ENCODE measurements at places on chromosomes 12 and 14. TPM values are rescaled to one million over a fixed set of nuclear protein-coding genes. Genes with fewer than 3 reads are reported as not detected.
A peak's percentile ranks its signal among the peaks of the same experiment; 100 is the strongest.

GRCh38 chr12:55762646-55763045 is 19.7 kb downstream of the GDF11 start:
- H3K4me3 ChIP-seq = no peak overlapping the region
- H3K27ac ChIP-seq = no peak overlapping the region
- peaks cover 22% of the 10 kb centered on the region for H3K36me3 ChIP-seq
- H3K27me3 ChIP-seq = no peaks in the 10 kb centered on the region
- H3K4me1 ChIP-seq = no peaks in the 10 kb centered on the region

DNA sequence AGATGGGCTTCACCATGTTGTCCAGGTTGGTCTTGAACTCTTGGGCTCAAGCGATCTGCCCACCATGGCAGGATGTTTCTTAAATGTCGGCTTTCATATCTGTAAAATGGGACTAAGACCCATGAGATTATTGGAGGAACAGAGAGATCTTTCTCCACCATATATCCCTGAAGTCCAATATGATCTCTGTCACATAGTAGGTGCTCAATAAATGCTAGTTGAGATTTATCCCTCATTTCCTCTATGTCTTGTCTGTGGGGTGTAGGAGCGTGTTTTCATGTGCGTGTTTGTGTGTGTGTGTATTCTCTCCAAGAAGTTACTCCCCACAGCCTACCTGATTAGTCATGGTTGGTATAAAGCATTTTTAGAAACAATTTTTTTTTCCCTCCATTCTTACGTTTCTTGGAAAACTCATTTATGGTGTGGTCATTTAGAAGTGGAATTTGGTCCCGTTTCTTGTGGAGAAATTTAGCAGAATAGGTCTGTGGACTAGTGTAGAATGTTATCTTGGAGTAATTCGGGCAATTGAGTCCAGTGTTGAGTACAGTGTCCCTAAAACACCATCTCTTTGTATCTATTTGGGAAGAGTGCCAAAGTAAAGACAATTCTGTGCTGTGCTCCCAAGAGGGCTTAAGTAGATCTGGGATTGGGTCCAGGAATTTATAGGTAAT is 4.3 kb downstream of the STRAP start:
- no peaks in the 10 kb centered on the region for H3K4me1 ChIP-seq
- H3K27me3 ChIP-seq = no peaks in the 10 kb centered on the region
- H3K36me3 ChIP-seq = no peaks in the 10 kb centered on the region
- no peak for DNase-seq
- no peak overlapping the region for H3K27ac ChIP-seq
- 0 out of 2 replicates have a peak overlapping the region, but pooled peaks have one; percentile 31 for H3K4me3 ChIP-seq

FAM186B gene
- 0.48 TPM for total RNA-seq

TMPRSS12 gene
- total RNA-seq = not detected

DNA sequence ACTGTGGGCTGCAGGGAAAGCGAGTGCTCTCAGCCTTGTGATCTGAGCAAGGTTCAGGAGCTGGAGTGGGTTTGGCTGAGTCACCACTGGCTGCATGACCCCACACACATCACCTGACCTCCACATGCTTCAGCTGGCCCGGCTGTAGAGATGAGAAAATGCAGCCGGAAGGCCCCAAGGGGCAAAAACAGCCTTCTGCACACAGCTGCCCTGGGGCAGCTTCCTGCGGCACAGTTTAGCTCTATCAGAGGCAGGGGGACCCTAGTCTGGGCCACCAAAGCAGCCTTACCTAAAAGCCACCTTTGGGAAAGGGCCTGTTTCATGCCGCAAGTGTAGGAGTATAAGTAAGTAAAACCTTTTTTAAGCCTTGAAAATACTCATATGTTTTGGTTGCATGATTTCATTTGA is 123.3 kb downstream of the SSPN start:
- no peak overlapping the region for H3K27ac ChIP-seq
- peaks cover 14% of the 10 kb centered on the region for H3K4me1 ChIP-seq
- no peak for DNase-seq
- no peaks in the 10 kb centered on the region for H3K27me3 ChIP-seq
- no peaks in the 10 kb centered on the region for H3K36me3 ChIP-seq

GRCh38 chr14:55146425-55146824 is 17.4 kb downstream of the LGALS3 start:
- H3K4me3 ChIP-seq = no peak overlapping the region
- no peaks in the 10 kb centered on the region for H3K27me3 ChIP-seq
- DNase-seq = no peak
- no peaks in the 10 kb centered on the region for H3K4me1 ChIP-seq
- H3K27ac ChIP-seq = no peak overlapping the region

DNA sequence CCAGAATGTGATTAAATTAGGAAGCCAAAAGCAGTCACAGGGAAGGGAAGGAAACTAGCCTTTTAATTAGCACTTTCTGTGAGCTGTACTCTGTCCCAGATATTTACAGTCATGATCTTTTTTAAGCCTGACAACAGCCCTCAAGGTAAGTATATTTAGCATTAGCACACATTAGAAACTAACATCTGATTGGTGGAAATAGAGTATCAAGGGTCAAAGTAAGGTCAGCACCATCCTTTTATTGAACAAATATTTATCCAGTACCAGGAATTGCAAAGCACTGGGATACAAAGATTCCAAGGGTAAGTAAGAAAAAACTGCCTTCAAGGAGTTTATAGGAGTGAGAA is 28.2 kb downstream of the RPGRIP1 start:
- H3K27me3 ChIP-seq = no peaks in the 10 kb centered on the region
- peaks cover 15% of the 10 kb centered on the region for H3K4me1 ChIP-seq
- no peaks in the 10 kb centered on the region for H3K36me3 ChIP-seq
- H3K4me3 ChIP-seq = peak overlapping the region; percentile 70
- H3K27ac ChIP-seq = peak overlapping the region; percentile 79

DNA sequence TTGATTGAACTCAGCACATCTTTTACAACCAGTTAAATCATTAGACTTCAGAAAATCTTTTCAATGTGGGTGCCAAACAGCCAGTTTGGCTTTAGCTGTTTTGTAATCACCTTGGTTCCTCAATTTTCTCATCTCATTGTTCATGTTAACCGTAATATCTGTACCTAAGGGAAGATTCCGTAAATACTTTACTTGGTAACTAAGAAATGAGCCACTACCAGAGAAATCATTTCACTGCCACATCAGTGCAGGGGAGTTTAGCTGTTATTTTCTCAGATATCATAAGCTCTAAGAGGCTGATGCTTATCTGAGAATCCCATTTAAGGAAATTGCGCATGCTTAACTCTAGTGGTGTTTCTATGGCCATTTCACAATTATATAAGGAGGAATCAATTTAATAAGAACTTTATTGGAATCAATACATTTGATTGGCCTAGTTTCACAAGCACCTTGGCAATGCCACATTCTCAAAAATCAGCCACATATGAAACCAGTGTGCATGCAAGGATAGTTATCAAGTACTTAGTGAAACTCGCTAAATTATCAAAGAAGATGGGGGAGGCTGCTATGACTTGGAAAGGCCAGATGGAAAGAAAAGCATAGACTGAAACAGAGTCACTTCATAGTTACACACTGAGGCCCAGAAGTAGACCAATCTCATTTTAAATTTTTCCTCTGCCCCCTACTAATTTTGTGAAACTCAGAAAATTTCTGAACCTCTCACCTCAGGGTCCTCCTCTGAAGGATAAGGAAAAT is 28.1 kb upstream of the IL22 start:
- H3K27ac ChIP-seq = no peak overlapping the region
- H3K27me3 ChIP-seq = no peaks in the 10 kb centered on the region
- no peaks in the 10 kb centered on the region for H3K36me3 ChIP-seq
- DNase-seq = no peak

GRCh38 chr14:90444077-90444696 is 47.4 kb downstream of the CALM1 start:
- DNase-seq = no peak
- H3K27ac ChIP-seq = no peak overlapping the region
- H3K4me1 ChIP-seq = no peaks in the 10 kb centered on the region
- no peaks in the 10 kb centered on the region for H3K36me3 ChIP-seq

AKAP3 gene
- 1.5 TPM for total RNA-seq
